ENCODE measurements at places on chromosomes 2 and 18.

DNA sequence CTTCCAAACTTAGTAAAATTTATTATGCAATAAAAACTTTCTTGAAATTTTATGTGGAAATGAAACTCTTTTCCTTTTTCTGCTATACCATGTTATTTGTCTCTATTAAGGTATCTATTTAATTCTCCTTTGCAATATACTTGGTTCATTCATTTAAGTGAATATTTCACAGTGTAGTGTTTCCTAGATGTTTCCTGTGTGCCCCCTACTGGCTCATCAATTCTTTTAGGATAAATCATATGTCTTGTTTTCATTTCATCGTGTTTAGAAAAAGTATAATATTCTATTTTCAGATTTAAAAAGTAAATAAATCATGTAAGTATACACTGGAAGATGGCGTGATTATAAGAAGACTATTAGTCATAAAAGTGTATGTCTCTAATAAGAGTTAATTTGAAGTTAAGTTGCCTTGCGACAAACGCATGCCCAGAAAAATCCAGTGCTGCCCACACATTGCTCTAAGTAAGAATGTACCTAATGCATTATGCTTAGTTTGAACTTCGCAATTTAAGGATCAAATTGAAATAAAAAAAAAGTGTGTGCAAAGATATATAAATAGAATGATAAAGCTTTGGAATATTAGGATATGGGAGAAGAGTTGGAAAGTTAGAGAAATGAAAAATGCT is 525.4 kb downstream of the KCNJ3 start:
- DNase-seq: peak; percentile 1

DNA sequence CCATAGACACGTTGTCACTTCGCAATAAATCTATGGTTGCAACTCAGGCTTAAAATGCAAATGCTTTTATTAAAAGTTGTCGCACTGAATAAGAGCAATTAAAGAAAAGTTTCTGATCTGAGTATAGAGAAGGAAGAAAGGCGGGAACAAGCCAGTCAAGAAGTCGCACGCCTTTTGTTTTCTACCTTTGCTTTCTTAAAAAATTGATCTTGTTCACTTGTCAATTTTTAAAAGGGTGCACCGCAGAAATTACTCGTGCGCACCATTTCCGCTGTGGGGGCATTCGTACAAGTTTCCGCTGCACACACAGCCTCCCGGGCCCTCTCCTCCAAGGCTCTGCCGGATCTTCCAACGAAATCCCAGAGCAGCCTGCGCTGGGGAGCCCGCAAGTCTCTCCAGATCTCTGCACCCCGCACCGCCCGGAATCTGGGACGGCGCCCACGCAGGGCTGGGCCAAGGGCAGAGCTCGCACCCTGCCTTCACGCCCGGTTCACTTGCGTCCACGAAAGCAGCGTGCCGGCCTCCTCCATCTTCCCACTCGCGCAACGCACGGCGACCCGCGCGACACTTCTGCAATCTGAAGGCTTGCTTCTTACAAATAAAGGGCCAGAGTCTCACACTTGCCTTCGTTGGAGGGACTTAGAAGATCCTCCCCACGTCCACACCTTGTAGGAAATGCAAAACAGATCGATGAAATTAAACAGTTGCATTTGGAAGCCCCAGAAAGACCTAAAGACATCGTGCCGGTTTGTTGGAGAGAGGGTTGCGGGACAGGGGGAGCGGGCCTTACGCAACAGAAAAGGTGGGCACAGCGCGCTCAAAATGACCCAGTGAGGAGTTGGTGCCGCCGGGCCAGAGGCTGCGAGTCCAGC is 2.6 kb upstream of the SALL3 start:
- no peak for DNase-seq

- DNase-seq: no peak
Observed at GRCh38 chr2:25090801-25091200, 48.9 kb downstream of the EFR3B start.

GRCh38 chr2:18242716-18243115 is 317.7 kb downstream of the RDH14 start:
- DNase-seq: no peak

- no peak for DNase-seq
Observed at GRCh38 chr2:22934747-22935146, 450.2 kb upstream of the KLHL29 start.

DNA sequence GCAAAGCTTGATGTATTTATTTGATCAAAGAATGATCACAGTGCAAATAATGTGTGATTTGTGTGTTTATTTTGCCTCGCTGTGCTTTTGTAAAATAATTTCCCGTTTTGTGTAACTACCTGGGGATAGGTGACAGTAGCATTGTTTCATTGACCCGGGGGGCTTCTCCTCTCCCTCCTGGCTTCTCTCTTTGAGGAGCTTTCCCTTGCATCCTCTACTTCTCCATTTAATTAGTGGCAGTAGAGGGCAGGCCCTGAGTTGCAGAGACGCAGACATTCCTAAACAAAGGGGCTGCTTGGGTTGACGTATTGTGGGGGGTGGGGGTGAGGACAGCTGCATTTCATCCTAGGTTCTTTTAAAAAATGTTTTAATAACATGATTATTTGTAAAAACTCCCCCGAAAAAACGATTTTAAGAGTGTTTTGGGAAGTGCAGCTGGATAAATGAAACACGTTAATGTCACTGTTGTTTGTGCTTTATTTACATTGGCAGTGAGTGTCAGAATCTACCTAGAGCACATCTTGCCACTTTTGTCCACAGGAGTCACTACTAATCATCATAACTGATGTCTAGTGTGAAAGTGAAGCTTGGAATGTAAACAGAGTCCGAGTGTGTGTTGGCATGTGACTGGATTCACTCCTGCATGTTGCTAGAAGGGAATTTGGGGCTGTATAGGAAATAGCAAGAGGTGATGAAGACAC is 2.2 kb downstream of the NEDD4L start:
- DNase-seq: no peak

DNA sequence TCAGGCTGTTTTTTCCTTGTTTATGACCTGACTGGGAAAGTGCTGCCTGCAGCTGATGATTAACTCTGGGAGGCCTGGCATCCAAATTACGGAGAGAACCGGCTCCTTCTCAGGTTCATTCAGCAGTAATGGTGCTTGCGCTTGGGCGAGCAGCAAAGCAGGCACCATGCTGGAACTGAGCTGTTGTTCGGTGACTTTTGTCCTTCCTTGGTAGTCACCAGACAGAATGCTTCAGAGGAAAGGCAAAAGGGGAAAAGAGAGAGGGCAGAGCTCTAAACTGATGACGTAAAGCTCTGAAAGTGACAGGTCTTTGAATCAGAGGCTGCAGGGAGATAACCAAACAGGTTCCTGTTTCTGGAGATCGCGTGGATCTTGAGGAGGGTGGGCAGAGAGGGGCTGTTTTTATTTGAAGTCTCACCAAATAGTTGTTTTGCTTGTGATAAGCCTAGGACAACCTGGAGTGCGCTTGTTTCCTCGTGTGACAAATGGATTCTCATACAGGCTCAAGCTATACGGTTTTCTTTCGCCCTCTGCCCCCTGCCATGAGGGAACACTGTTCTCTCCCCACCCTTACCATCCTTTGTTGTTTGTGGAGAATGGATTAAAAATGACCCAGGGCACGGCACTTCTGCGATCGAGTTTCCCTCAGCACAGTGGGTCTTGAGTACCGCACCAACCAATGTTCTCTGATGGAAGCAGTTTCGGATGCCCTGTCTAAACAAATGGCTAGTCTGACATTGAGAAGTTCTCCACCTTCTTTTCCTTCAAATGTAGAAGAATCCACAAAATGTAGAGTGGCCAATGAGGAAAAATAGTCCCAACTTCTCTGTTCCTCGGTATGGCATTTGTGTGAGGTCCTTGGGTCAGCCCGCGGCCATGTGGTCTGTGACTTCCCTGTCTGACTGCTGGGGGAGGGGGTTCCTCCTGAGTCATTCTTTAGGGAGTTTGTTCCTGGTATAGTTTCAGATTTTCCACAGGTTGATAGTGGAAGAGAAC is 1.3 kb downstream of the RASGRP3 start:
- DNase-seq: peak; percentile 88

DNA sequence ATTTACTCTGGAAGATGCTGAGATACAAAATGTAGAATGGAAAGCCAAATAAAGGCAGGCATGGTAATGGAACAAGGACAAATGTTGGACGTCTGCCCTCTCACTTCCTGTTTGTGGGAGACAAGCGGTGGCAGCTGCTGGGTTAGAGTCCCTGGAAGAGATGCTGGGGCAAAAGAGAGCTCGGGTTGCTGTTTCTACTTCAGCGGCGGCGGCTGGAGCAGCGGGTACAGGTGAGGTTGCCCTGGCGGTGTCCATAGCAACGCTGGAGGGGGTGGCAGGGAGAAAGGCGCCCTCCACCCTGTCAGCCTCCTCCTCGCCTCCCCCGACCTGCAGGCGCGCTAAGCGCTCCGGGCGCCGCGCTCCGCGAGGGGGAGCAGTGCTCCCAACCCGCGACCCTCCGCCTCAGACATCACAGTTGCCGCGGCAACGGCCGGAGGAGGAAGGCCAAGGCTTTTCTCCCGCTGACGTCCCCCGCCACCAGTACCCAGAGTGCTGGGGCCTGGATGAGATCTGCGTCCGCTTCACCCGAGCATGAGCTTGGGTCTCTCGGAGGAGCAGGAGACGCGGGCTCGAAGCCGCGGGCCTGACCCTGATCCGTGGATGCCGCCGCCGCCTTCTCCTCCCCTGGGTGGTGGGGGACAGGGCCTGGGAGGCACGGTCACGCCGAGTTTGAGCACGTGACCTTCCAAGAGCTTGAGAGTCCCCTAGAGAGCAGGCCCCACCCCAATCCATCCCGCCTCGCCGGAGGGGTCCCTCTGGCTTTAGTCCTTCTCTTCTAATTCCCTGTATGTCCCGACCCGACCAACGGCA is 65.6 kb downstream of the NOL4 start:
- DNase-seq: no peak

DNA sequence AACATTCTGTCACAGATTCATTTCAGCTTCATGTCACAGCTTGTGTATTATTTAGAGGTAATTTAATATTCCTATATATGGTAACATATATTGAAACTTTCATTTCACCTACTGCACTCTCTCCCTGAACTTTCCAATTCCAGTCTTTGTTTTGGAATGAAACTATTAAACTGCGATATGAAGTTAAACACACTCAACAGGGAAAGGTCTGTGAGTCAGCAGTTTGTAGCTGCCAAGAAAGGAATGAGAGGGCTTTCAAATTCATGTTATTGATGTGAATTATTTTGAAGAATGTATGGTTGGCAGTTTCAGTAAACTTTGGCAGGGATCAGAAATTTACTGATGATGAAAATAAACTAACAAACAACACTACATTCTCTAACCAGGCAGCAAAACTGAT is 148.3 kb downstream of the HNMT start:
- no peak for DNase-seq

DNA sequence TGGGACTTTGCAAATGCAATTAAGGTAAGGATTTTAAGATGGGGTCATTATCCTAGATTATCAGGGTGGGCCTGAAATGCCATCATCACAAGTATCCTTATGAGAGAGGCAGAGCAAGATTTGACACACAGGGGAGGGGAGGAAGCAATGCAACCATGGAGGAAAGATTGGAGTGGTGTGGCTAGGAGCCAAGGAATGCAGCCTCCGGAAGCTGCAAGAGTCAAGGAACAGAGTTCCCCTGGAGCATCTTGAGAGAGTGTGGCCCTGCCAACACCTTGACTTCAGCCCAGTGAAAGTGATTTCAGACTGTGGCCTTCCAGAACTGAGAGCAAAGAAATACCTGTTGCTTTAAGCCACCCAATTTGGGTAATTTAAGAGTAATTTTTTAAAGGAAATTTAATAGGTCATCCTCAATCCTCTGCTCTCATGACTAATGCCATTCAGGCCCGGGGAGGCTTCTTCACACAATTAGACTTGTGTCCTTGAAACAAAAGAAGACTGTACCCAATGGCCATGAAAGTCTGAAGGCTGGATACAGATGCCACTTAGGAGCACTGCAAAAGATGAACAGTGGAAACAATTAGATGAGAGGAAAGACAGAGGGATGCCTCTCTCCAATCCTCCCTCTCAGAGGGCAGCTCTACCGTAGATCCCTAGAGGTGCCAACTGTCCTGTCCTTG is 250.3 kb upstream of the ID2 start:
- DNase-seq: no peak
